ENCODE measurements at places on chromosomes 16 and 17.
A peak's percentile ranks its signal among the peaks of the same experiment; 100 is the strongest.

DNA sequence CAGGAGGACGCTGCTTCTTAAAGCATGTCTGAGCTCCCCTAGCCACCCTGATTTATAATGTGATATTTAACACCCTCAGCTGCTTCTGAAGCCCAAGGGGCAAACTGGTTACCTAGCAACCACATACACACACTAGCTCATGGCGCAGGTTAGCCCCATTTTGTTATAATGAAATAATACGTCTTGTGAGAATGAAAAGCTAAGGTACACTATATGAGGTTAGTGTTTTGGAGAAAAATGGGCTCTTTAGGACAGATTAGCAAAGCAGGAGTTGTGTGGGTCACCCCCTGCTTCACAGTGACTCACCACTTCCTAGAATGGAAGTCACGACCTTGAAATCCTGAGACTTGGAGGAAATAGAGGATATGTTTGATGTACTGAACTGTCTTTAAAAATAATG, 404.8 kb upstream of the HSBP1 start:
- peak; percentile 30 for DNase-seq

- no peak for DNase-seq
Measured at GRCh38 chr16:84992717-84993075, 18.6 kb downstream of the ZDHHC7 start.

DNA sequence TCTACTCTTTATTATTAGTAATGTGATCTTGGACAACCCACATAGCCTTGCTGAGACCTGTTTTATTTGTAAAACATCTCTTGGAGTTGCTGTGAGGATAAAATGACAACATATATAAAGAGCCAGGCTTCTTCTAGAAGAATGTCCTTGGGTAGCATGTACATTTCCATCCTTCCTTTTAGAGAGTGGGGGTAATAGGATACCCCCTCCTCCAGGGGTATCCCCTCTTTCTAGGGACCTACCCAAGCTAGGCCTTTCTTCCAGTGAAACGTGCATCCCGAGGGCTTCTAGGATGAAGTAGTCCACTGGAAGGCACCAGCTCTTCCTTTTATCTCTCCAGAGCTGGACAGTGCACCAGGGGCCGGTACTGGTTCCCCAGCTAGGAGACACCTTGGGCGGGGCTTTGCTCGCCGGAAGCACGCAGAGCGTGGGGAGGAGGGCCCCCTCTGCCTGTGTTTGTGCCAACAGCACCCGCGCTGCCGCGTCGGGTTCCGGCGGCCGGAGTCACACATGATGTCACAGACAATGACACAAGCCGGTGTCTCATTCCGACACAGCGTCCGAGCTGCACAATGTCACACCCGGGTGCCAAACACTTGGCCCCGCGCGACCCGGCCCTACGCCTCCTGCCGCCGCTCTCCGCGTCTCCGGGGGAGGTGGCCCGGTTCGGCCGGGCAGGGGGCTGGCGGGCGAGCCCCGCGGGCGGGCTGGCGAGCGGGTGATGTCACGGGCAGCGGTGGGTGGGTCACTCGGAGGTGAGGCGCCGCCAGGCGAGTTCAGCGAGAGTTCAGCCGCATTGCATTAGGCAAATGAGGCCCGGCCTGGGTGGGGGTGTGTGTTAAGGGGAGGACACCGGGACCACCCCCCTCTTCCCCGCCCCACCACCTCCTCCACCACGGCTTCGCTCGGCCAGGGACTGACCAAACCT, 23.4 kb downstream of the GJD3 start:
- DNase-seq, result no peak

- DNase-seq, result no peak
Measured at GRCh38 chr16:85829751-85830445, 30.4 kb downstream of the COX4I1 start.

DNA sequence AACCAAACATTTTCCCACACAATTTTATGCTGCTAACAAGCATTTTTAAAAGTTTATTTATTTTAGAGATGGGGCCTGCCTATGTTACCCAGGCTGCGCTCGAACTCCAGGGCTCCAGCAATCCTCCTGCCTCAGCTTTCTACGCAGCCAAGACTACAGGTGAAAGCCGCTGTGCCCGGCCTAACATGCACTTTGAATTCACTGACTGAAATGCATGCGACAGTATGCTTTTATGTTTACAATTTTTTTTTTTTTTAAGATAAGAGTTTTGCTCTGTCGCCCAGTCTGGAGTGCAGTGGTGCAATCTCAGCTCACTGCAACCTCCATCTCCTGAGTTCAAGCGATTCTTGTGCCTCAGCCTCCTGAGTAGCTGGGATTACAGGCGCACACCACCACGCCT, 47.8 kb downstream of the MAP1LC3B start:
- DNase-seq, result no peak

- no peak for DNase-seq
Measured at GRCh38 chr17:61444831-61445230, 7.4 kb upstream of the TBX4 start.

GRCh38 chr17:1541367-1541904, 21.2 kb downstream of the PITPNA start:
- no peak for DNase-seq

GRCh38 chr16:52466994-52467393, 79.9 kb downstream of the TOX3 start:
- no peak for DNase-seq

DNA sequence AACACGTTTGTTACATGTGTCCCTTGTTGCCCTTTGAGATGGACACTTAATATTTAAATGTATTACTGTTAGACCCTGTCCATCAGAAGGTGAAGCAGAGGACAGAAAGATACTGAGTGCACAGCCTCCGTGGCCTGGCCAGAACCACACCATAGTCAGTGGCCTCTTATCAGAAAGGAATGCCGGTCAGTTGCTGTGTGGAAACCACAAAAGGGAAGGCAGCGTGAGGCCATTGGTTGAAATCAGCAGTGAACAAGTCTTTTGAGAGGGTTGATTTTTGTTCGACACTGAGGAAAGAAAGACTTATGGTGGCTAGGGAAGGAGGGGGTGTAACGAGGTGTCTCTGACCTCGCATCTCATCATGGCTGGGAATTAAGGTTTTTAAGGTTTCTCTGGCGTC, 85.4 kb upstream of the CLEC18A start:
- no peak for DNase-seq

Data from NCI-H1436 treated with DMSO at 0.1 percent for 48 hours (cell line).